ENCODE measurements at places on chromosomes 7 and 10. TPM values are rescaled to one million over a fixed set of nuclear protein-coding genes. Genes with fewer than 3 reads are reported as not detected.

DNA sequence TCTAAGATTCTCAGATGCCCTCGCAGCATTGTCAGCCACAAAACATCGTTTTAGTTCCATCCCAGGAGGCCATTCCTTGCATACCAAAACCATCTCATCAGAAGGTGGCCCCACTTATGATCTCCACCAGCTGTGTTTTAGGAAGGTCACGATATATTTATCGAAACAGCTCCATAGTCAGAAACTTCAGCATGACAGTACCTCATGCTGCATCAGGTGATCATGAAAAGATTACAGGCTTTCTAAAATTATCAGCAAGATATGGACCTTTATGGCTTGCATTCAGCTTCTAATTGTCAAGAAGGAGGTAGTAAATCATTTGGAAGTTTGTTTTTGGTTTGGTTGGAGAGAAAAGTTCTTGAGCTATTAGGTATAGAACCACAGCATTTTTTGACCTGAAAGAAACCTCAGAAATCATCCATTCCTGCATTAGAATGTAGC lies 20.0 kb downstream of the JAZF1 start:
- no peak for DNase-seq

The AEBP1 gene
- 272 TPM for total RNA-seq

DNA sequence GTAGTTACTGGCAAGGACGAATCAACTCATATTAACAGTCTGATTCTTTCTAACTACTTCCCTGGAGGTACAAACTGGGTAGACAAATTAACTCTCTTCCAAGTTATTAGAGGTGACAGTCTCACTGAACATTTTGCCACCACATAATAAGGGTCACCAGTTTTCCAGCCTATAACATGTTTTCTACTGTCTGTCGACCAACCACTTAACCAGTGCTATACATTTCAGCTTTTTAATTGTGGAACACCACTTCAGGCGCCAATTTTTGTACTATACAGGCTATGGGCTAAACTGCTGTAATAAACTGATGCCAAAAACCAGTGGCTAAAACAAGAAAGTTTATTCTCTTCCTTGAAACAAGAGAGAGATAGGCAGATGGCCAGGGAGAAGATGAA lies 13.3 kb downstream of the ZNF438 start:
- no peak for DNase-seq

The IKZF1 gene
- 41.4 TPM for total RNA-seq

DNA sequence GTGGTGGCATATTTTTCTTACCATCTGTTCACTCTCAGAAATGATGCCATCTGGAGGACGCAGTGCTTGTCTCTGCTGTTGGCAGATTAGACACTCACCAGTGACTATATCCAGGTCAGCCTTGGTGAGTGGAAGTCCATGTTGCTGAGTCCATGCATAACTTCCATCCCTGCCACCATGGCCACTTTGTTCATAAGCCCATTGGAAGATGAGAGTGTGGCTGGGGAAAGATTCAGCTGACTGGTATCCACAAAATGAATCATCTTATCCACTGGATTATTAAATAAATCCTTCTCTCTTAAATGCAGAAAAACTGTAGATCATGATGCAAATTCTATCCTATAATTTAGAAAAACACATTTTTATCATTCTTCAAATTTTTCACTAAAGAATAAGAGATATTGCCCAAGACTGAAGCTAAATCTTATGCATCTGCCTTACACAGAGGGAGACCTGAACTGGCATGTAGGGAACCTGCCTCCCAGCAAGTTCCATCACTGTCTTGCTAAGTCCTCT lies 726.9 kb downstream of the TNS3 start:
- DNase-seq = no peak
